T-helper 17 cell (primary cell): ENCODE measurements at places on chromosomes 12 and 14. TPM values are rescaled to one million over a fixed set of nuclear protein-coding genes. Genes with fewer than 3 reads are reported as not detected.

The DHRS4 gene
- 7.6 TPM for total RNA-seq

The DCN gene
- not detected for total RNA-seq

The SLC7A8 gene
- 2.5 TPM for total RNA-seq

The AMIGO2 gene
- 8.0 TPM for total RNA-seq

The SLC39A5 gene
- not detected for total RNA-seq

The RNASE4 gene
- total RNA-seq = 0.63 TPM
